Glutamatergic neuron (in vitro differentiated cells): ENCODE measurements at places on chromosomes 6 and 20. TPM values are rescaled to one million over a fixed set of nuclear protein-coding genes. Genes with fewer than 3 reads are reported as not detected.

DNA sequence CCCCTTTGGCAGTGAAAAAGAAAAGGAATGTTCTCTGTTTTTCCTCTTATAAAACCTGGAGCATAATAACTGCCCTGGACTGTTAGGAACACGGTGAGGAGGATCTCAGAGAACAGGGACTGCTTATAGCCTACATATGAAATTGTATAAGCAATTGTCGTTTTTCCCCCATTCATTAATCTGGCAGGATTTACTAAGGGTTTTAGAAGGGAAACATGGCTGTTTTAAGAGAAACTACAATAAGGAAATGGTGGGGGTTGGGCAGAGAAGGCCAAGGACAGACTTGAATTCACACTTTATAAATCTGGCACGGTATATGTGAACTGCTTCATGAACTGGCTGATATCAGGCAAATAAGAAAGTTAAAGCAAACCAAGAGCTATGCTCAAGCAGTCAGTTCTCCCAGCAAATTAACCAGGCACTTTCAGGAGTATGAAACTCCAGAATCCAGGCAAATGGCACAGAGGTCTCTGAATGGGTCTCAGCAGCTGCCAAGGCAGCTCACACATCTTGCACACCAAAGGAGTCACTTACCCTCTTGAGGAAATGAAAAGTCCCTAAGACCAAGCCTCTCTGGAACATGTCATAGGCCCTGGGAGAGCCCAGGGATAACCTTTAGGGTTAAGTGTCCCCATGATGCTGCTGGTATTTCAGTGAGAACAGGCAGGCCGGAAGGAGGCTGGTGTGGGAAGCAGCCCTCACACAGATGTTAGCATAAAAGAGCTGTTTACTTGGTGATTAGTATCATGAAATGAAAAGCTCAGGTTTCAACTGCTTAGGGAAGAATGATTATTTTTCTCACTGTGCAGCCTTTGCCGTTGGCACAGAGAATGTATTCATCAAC lies 260.5 kb upstream of the MARCKS start:
- peaks cover 3% of the 10 kb centered on the region for H3K27me3 ChIP-seq
- H3K27ac ChIP-seq: no peak overlapping the region
- H3K36me3 ChIP-seq: no peaks in the 10 kb centered on the region
- H3K4me3 ChIP-seq: no peak overlapping the region
- peaks cover 20% of the 10 kb centered on the region for H3K4me1 ChIP-seq
- DNase-seq: no peak

- DNase-seq: no peak
- H3K4me3 ChIP-seq: no peak overlapping the region
- no peak overlapping the region for H3K27ac ChIP-seq
- no peaks in the 10 kb centered on the region for H3K36me3 ChIP-seq
Observed at GRCh38 chr6:39206250-39206721, 23.0 kb downstream of the KCNK5 start.

DNA sequence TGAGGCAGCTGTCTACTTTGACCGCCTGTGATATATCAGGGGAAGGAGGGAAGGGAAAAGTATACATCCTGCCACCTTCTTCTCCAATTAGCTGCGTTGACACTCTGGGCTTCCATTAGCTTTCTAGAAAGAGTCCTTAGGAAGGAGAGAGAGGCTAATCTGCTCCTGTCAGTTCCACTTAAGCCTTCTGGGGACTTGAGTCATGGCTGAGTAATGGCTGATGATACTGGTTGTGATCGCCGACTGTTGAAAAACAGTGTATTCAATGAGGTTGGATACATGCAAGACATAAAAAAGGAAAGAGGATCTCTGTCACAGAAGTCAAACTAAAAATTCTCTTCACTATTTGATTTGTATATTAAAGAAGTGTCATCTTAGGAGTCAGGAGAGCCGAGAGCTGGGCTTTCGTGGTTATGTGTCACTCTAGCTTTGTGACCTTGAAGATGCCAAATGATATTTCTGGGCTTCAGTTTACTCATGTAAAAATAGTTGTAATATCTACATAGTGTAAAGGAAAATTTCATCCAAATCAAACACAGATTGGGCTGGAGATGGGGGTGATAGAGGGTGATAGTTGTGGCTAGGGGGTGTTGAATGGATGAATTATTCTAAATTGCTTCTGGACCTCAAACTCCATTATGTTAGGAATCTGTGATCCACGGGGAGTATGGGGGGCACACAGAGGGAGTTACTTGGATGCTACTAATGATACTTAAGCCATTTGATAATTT lies 189.0 kb downstream of the UST start:
- peak overlapping the region; percentile 31 for H3K27ac ChIP-seq
- H3K4me1 ChIP-seq: peaks cover 22% of the 10 kb centered on the region
- peaks cover 2% of the 10 kb centered on the region for H3K27me3 ChIP-seq
- H3K36me3 ChIP-seq: no peaks in the 10 kb centered on the region
- DNase-seq: no peak

DNA sequence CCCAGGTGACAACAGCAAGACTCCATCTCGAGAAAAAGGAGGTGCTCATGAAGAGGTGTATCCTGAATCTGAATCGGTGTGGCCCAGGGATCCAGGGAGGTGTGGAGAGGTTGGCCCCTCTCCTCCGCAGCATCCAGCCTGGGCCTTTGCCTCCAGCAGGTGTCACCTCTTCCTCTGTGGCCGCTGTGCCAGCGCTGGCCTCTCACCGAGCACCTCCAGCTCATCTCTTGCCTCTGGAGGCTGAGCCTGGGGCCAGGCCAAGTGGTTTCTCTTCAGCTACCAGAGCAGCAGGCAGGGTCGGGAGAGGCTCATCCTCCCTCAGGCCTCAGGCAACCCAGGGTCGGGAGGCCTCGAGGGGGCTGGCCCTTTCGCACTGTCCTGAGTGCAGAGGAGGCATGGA lies 1.2 kb upstream of the COL20A1 start:
- peaks cover 1% of the 10 kb centered on the region for H3K4me1 ChIP-seq
- H3K4me3 ChIP-seq: no peak overlapping the region
- no peak overlapping the region for H3K27ac ChIP-seq
- no peak for DNase-seq

GRCh38 chr6:89215391-89215790 lies 1.8 kb downstream of the GABRR1 start:
- no peaks in the 10 kb centered on the region for H3K36me3 ChIP-seq
- no peaks in the 10 kb centered on the region for H3K27me3 ChIP-seq
- no peak for DNase-seq
- no peak overlapping the region for H3K4me3 ChIP-seq
- no peaks in the 10 kb centered on the region for H3K4me1 ChIP-seq

DNA sequence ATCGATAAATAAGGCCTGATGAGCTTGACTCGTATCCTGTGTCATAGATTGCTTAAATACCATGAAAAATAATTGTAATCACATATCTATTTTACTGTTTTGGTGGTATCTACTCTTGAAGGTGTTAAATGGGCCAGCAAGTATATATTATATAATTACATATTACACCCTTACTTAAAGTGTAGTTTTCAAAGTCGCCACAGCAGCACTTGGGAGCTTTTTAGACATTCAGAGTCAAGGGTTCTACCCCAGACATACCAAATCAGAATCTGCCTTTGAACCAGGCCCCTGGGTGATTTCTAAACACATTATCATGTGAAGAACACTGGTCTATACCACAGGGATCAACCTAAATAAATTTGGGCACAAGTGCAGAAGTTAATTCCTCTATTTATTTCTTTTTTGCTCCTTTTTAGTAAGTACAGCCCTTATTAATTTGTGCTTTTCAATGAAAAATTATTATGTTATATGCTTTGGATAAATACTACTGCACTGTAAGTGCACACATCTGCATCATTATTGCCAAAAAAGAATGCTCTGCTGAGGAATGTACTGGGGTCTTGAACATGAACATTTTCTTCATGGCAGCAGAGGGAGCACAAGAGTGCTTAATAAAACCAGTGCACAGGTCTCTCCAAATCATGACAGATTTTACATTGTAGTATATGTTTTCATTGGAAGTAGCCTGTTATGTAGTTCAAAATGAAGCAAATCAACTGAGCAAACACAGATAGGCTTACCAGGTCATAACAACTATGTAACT lies 3.1 kb upstream of the ATXN1 start:
- no peaks in the 10 kb centered on the region for H3K36me3 ChIP-seq
- DNase-seq: no peak
- H3K27ac ChIP-seq: no peak overlapping the region
- H3K4me1 ChIP-seq: peaks cover 6% of the 10 kb centered on the region
- no peak overlapping the region for H3K4me3 ChIP-seq

DNA sequence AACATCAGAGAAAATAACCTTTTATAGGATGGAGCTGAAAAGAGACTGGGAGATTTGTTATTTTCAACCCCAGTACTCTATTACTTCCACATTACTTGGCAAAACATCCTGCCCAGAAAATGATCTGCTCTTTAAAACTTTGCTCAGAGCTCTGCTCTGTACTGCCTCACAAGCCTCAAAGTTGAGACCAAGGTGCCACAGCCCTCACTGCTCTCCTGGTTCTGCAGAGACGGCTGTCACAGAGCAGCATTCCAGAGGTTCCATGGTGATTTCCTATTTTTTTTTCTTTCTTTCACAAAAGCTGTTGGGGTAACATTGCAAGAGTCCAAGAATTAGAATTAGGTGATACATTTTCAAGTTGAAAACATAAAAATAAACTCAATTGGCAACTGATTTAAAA lies 155.2 kb downstream of the UBE3D start:
- H3K27ac ChIP-seq: no peak overlapping the region
- peaks cover 2% of the 10 kb centered on the region for H3K4me1 ChIP-seq
- H3K4me3 ChIP-seq: no peak overlapping the region
- H3K36me3 ChIP-seq: no peaks in the 10 kb centered on the region

- no peak for DNase-seq
- H3K4me3 ChIP-seq: peak overlapping the region; percentile 94
- peaks cover 31% of the 10 kb centered on the region for H3K27me3 ChIP-seq
- peaks cover 40% of the 10 kb centered on the region for H3K4me1 ChIP-seq
- no peaks in the 10 kb centered on the region for H3K36me3 ChIP-seq
- peak overlapping the region; percentile 92 for H3K27ac ChIP-seq
Observed at GRCh38 chr20:31604567-31605030, 490 bp upstream of the ID1 start.

DNA sequence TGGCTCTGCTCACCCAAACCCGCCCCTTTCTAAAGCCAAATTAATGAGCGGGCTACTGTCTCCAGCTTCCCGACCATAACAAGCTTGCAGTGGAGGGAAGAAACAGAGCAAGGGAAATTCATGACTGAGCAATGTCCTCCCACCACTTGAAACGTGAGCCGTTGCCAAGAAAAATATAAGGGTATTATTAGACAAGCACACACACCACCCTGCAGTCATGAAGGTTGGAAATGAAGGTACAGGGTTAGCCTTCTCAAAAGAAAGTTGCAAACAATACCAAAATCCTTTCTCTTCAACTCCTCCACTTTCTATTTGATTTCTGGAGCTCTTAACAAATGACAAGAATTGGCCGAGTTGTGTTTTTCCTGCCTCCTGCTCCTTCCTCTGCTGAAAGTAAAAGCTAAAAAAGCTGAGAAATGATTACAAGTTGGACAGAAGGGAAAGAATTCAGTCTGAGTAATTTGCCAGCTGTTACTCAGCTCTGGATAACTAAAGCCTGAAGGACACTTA lies 151.1 kb upstream of the B3GAT2 start:
- no peaks in the 10 kb centered on the region for H3K27me3 ChIP-seq
- H3K27ac ChIP-seq: no peak overlapping the region
- peaks cover 14% of the 10 kb centered on the region for H3K4me1 ChIP-seq
- no peaks in the 10 kb centered on the region for H3K36me3 ChIP-seq

- no peak overlapping the region for H3K27ac ChIP-seq
- H3K4me3 ChIP-seq: no peak overlapping the region
- no peak for DNase-seq
- H3K36me3 ChIP-seq: peaks cover 5% of the 10 kb centered on the region
- H3K27me3 ChIP-seq: no peaks in the 10 kb centered on the region
- peaks cover 6% of the 10 kb centered on the region for H3K4me1 ChIP-seq
Observed at GRCh38 chr6:73984571-73985210, 288.7 kb downstream of the CD109 start.

The VGLL2 gene
- total RNA-seq: not detected
